ENCODE measurements at places on chromosomes 7 and 10. TPM values are rescaled to one million over a fixed set of nuclear protein-coding genes. Genes with fewer than 3 reads are reported as not detected.

GIMAP8 gene
- 0.02 TPM for polyA plus RNA-seq

- DNase-seq: peak; percentile 43
These were observed 638 bp downstream of the LIPA start for GRCh38 chr10:89250865-89251408.

DNA sequence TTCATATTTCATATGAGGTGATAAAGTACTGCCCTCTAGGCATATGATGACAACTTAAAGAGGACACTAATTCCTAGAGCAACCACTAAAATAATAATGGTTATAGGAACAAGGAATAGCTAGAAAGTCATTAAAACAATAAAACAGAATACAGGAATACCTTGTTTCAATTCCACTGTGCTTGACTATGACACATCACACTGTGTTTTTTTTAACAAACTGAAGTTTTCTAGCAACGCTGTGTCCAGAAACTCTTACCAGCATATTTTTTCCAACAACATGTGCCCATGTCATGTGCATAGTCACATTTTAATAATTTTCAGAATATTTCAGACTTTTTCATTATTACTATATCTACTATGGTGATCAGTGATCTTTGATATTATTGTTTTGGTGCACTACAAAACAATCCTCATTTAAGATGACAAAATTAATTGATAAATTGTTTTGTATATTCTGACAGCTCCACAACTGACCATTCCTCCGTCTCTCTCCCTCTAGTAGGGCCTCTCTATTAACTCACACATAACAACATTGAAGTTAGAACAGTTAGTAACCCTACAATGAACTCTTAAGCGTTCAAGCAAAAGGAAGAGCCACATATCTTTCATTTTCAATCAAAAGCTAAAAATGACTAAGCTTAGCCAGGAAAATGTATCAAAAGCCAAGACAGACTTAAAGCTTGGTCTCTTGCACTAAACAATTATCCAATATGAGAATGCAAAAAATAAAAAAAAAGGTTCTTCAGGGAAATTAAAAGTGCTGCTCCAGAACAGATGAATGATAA lies 85.8 kb downstream of the SNX13 start:
- no peak for DNase-seq

DNA sequence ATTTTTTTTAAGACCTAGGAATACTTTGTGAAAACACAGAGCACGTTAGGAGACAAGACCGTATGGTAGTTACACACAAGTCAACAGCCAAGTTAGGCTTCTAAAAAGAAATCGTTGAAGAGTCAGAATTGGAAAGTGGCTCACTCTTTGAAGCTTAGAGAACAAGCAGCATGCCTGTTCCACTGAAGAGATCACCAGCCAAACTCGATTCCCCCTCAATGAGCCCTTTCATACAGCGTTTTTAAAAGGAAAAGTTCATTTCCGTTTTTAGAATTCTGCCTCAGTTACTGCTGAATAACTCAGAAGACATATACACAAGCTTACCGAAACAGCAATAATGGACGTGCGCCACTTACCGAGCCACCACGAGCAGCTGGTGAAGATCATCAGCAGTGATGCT lies 41.0 kb downstream of the MCMBP start:
- no peak for DNase-seq

- no peak for DNase-seq
These were observed 15.1 kb downstream of the VCL start for GRCh38 chr10:74013004-74013403.

DNA sequence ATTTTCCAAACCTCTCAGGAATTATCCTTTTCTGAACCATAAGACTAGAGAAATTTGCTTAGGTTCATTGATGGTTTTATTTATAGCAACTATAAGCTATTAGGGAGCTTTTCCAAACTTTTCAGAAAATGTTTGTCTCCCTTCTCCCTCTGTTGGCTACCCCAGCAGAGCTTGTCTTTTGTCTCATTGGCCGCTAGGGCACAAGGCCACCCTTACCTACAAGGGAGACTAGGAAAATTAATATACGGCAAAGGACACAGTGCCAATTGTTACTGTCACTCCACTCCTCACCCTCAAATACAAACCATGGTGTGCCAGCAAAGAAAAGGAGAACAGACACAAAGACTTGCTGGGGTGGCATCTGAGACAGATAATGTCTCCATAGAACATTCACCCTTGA lies 471.4 kb downstream of the XPNPEP1 start:
- no peak for DNase-seq

DNA sequence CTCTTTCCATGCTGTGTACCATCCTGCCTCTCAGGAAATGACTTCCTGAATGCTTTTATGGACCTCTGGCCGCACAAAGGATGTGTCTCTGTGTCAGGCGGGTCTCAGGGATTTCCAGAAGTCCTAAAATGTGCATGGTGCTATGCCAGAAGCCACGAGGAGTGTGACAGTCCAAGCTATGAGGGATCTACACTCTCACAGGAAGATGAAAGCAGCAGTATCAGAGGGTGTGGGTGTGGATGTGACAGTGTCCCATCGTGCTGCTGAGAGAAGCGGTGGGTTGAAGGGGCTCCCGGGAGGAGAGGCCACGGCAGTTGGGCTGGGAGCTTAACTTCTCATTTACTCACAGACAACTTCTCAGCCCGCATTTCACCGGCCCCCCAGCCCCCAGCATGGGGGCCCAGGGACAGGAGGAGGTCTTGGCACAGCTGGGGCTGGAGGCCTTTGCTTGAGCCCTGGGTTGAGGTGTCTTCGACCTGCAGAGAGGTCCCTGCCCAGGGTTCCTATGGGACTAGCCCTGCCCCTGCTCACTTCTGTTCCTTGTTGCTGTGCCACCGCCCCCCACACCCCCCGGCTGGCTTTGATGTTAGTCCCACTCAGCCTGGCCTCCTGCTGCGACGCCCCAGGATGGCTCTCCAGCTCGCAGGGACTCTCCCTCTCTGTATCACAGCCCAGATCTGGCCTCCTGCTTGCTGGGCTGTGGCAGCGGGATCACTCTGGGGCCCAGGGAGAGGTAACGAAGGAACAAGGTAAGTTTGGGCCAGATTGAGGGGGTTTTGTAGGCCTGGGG lies 30.8 kb upstream of the EMX2 start:
- DNase-seq: no peak

DNA sequence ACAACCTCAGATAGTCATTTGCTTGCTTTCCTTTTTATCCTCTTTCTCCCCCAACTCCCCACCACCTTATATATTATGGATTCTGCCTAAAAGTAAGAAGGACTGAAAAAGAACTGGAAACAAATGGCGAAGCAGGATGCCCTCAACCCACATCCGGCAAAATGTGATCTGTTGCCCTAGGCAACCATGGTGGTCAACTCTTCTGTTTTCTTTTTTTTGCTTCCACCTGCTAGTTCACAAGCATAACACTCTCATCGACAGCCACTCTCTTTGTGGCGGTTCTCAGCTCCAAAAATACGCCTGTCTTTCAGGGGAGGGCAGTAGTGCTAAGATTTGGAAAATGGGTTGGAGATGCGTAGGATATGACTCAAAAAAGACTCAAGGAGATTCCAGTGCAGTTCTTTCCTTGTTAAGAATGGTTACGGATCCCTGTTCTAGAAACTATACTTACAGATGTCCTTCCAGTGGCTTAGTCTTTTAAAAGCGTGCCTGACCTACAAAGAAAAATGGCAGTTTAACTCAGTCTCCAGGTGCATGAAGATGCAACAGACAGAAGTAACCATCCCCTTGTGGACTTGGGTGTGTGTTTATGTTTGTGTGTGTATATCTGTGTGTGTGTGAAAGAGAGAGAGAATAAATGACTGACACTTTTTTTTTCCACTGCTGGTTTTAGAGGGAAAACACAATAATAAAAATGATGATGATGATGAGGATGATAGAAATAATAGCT lies 10.7 kb downstream of the APBB1IP start:
- DNase-seq: no peak

DNA sequence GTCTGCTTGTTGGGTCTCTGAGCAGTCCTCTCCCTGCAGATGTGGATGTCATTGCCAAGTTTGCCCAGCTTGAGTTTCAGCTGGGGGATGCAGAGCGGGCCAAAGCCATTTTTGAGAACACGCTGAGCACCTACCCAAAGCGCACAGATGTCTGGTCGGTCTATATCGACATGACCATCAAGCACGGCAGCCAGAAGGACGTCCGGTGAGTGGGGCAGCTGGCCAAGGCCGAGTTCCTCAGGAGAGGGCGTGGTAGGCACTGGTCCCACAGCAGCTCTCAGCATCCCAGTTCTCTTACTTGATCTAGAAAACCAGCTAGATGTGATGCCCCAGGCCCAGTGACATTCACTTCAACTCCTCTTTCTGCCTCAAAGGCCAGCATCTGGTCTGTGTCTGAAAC lies 7.7 kb downstream of the CALHM2 start:
- no peak for DNase-seq

DNA sequence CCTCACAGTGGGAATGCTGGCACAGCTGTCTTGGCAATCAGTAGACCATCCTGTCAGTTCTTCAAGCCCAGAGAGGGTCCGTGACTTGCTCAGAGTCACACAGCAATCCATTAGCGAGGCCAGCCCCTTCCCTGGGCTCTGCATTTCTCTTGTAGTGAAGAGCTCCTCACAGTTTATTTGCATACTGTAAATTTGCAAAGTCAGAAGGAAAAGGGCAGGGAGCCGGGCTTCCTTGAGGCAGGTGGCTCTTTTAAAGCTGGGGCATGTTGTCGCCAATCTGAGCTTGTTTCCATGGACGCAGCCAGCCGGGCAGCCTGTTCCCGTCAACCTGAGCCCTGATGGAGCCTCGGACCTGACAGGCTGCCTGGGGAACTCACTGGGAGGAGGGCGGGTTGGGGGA lies 123.4 kb downstream of the CUX1 start:
- no peak for DNase-seq

LRRC61 gene
- polyA plus RNA-seq: 10.0 TPM

- no peak for DNase-seq
These were observed 32.9 kb downstream of the TMEM168 start for GRCh38 chr7:112757337-112757736.
